ENCODE measurements at places on chromosomes 7 and 10.

GRCh38 chr7:101169110-101169837 lies 3.9 kb upstream of the VGF start:
- DNase-seq: no peak

- DNase-seq: no peak
Measured at GRCh38 chr7:113561446-113561845, 357.4 kb downstream of the PPP1R3A start.

DNA sequence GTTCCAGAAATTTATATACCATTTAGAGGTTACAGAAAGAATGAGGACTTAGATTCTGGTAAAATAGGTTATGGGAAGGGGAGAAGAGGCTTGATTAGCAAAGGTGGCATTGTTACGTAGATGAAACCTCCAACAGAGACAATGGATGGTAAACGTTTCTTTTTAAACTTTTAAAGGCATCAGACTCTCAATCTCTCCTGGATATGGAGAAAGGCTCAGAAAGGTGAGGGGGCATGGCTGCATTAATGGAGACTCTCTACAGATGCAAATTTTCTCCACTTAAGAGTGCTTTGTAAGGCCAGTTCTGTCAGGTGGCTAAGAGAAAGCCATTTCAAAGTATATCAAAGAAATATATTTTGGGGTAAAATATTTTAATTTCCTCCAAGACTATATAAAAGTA lies 240.9 kb upstream of the PTER start:
- DNase-seq: no peak

- no peak for DNase-seq
Measured at GRCh38 chr7:131618391-131618790, 62.0 kb upstream of the PODXL start.

GRCh38 chr10:87886635-87887034 lies 23.2 kb downstream of the PTEN start:
- no peak for DNase-seq

DNA sequence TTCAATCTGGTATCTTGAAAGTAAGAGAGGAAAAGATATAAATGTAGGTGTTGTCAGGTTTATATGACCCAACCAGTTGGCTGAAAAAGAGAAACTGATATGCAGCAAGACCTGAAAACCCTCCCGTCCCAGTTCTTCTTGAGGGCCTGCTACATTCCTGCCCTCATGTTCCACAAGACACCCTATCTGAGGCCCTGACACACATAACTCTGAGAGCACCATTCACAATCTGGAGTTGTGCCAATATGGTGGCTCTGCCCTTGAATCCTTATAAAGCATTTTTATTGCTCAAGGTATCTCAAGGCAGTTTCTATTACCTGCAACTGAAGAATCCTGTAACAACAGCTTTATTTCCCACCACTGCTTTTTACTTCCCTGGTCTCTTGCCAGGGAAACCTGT lies 17.0 kb downstream of the XPNPEP1 start:
- no peak for DNase-seq

DNA sequence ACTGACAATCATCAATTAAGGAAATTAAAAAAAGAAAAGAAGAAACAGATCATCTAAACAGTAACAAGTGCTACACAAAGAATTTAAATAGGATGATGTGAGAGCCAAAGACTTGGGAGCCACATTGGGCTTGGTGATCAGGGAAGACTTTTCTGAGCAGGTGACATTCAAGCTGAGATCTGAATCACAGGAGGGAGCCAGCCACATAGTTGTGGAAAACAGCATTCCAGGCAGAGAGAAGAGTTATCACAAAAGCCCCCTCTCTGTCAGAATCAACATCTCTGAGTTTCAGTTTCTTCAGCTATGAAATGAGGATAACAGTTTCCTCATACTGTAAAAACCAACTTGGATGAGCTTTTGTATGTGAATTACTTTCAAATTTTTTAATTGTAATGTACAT lies 169.2 kb upstream of the PLXNA4 start:
- no peak for DNase-seq

DNA sequence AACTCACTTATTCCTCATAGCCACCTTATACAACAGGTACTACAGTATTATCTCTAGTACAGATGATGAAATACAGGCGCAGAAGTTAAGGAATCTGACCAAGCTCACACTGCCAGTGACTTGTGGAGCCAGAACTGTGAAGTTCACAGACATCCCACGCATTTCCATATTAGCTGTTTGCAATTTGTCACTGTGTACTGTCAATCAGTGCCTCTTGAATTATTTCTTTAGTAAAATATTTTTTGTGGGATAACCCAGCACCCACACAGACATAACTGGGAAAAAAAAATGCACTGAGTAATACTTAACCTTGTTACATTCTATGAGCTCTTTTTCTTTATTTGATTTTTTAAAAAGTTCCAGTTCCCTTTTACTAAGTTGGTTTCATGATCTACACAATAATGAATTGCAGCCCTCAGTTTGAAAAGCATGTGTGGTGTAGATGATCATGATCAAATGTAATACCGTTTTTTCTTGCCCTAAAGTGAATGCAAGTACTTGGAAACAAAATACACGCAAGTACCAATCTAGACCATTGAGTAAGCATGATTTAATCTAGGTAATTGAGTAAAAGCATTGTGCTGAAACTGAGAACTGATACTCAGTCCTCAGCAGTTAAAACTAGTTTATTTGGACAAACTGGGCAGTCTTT lies 14.1 kb downstream of the CUL1 start:
- DNase-seq: no peak

DNA sequence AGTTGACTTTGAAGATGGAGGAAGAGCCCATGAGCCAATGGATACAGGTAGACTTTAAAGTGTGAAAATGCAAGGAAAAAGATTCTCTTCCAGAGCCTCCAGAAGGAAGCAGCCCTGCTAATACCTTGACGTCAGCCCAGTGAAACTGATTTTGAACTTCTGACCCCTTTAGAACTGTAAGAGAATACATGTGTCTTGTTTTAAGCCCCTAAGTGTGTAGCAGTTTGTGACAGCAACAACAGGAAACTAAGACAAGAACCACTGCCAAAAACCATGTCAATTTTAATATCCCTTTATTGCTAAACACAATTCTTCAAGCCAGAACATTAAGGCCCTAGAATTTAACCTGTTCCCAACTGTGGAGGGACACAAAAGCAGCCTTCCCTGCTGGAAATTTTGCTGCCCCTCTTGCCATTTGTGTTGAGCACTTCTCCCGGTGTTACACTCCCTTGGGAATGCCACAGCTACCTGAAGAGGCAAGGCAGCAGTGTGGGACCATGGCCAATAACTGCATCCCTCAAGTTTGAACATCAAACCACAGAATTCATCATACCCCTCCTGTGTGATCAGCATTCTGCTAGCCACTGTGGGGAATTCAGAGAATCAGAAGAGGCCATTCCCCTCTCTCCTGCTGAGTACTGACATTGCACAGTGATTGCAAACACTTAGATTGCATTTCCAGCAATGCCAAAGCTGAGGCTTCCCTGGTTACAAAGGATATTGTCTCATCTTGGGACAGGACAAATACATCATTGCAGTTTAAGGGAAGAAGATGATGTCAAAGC lies 12.3 kb upstream of the CCDC172 start:
- DNase-seq: no peak
